HFFc6 (cell line): ENCODE measurements at places on chromosomes 4 and X. TPM values are rescaled to one million over a fixed set of nuclear protein-coding genes. Genes with fewer than 3 reads are reported as not detected.
A peak's percentile ranks its signal among the peaks of the same experiment; 100 is the strongest.

Gene SGMS2
- total RNA-seq: 33.8 to 46.9 TPM (median 41.0 TPM) in 3 replicates

GRCh38 chr4:89511776-89512175 lies 204.2 kb upstream of the GPRIN3 start:
- H3K36me3 ChIP-seq: no peaks in the 10 kb centered on the region
- DNase-seq: no peak
- H3K27me3 ChIP-seq: peaks cover 14% of the 10 kb centered on the region; the same call in 1 of the 2 replicates
- peaks cover 12% of the 10 kb centered on the region for H3K4me1 ChIP-seq
- H3K4me3 ChIP-seq: no peak overlapping the region

Gene UGT8
- not detected in 2 replicates for total RNA-seq

- no peak for DNase-seq
- H3K4me1 ChIP-seq: peaks cover 28% of the 10 kb centered on the region
- H3K36me3 ChIP-seq: no peaks in the 10 kb centered on the region
- no peak overlapping the region; the same call in 1 of the 2 replicates for H3K4me3 ChIP-seq
- H3K27ac ChIP-seq: peak overlapping the region; percentile 40
Observed at GRCh38 chrX:19867411-19867732, 20.0 kb downstream of the SH3KBP1 start.

DNA sequence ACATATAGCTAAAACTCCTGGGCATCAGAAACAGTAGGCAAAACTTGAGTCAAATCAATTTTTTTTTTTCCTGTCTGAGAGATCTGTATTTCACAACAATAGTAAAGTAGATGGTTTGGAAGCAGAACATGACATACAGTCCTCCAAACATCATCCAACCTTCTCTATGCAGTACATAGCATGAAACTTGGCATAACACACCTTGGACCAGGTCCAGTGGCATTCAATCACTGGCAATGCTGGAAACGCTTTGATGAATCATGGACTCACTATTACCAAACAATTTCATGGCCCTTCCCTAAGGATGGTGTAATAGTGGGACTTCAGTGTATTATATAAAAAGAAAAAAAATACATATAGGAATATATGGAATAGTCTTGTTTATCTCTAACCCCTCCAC lies 154.6 kb downstream of the FMR1NB start:
- H3K27me3 ChIP-seq: no peaks in the 10 kb centered on the region
- no peak overlapping the region for H3K27ac ChIP-seq
- no peak overlapping the region for H3K4me3 ChIP-seq
- no peaks in the 10 kb centered on the region for H3K36me3 ChIP-seq
- no peaks in the 10 kb centered on the region for H3K4me1 ChIP-seq
- no peak for DNase-seq

DNA sequence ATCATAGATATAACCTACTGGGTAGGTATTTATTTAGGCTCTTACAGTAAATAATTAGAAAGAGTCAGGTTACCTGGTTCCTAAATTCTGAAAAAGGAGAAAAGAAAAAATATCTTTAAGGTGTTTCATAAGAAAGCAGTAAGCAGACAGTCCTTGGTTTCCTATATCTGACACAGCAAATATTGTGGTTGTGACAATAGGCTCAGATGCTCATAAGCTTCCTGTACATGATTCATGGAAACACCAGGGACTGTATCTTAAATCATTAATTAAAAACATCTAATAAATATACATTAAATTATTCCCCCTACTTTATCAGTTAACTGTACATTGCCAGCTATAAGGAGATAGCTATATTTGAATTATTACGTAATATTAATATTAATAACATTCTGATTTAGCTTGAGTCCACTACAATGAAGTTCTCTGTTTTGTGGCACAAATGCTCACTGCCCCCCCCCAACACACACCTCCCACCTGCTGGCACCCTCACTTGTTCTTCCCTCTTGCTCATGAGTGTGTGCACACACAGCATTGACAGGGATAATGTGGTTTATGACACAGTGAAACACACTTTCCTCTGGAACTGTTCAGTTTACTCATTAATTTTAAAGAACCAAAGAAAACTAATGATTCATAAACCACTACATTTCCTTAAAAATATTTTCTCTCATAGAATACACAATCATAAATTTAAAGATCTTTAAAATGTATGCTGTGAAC lies 187.4 kb downstream of the NR3C2 start:
- DNase-seq: no peak
- no peak overlapping the region for H3K4me3 ChIP-seq
- H3K4me1 ChIP-seq: no peaks in the 10 kb centered on the region
- H3K27ac ChIP-seq: no peak overlapping the region

Gene HAND2
- 0.35 to 3.6 TPM (median 3.1 TPM) in 3 replicates for total RNA-seq

DNA sequence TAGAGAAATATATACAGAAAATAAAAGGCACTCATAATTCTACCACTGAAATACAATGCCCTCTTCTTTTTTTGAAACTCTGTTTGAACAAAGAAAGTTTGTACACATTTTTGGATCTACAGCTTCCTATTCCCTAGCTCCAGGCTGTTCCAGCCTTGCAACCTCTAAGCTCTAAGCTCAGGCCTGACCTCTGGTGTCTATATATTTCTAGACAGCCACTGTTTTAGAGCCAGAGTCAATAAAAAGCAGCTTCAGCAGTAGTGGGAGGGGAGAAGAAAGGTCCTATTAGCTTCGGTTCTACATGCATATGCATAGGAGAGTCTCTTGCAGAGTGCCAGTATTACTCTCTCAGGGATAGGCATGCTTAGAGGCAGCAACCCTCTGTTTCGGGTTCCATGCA lies 39.7 kb downstream of the CLDN2 start:
- H3K27ac ChIP-seq: no peak overlapping the region
- peak; percentile 28 for DNase-seq
- H3K4me3 ChIP-seq: no peak overlapping the region
- peaks cover 11% of the 10 kb centered on the region for H3K36me3 ChIP-seq
- no peaks in the 10 kb centered on the region; the same call in 1 of the 2 replicates for H3K27me3 ChIP-seq

Gene GYPB
- not detected in 2 replicates for total RNA-seq
